HFFc6 (cell line): ENCODE measurements at places on chromosomes 2 and 18.
A peak's percentile ranks its signal among the peaks of the same experiment; 100 is the strongest.

DNA sequence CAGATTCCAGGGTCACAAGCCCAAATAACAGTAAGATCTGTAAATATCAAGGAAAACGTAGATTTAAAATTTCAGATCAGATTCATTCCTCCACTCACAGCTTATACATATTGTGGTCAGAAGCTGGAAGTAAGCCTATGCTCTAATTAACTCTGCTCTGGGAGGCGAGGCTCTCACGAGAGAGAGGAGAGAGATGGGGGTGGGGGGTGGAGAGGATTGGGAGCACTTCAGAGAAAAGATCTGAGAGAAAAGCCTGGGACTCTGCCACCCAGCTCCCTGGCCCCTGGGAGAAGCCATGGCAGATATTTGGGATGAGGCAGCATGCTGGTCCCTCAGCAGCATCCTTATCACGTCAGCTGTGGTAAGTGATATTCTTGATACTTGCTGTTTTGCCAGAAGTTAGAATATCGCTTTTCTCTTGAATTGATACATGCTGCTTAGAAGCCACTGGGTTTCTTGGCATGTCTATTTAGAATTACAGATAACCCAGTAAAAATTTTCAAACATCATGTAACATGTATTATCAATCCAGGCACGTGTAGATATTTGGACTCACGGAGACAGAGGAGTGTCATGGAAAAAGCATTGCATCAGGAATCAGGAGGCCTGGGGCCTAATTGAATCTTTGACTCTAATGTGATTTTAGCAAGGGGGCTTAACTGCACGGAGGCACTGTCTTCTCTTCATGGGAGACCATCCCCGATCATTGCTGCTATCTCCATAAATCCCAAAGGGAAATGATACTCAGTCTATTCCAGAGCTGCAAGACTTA is 265.4 kb downstream of the HRH4 start:
- DNase-seq: no peak

DNA sequence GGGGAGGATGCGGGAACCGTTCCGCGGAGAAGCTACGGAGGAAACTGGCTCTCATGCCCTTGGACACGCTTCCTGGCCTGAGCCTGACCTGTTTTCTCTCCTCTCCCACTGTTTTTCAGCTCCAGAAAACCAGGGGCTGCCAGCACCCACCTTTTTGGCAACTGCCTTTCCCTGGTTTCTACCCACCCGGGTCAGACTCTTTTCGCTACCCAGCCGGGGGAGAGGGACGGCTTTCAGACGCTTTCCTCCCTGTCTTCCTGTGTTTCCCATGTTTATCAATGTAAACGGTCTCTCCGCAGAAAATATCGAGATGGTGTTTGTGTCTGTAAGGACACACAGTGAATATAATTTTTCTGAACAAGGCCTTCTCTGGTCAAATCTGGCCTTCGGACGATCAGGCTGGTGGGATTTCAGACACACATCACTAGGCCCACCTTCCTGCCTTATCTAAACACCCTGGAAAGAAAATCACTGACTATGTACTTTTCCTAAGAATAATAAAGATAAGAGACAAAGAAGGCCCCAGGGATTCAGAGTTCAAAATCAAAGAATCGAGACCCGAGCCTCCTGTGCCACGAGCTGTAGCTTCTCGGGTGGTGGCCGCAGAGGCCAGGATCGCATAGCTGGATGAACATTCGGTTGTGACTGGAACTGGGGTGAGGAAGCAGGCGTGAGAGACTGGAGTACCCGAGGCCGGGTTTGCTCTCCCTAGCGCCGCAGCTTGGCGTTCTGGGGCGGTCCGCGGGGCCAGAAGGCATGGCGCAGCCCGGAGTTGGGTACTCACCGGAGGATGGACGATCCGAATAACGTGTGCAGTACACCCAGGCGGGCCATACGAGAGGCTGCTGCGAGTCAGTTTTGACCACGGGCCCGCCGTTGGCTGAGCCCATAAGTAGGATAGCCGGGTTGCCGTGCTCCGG is 1.7 kb downstream of the EN1 start:
- DNase-seq: no peak

DNA sequence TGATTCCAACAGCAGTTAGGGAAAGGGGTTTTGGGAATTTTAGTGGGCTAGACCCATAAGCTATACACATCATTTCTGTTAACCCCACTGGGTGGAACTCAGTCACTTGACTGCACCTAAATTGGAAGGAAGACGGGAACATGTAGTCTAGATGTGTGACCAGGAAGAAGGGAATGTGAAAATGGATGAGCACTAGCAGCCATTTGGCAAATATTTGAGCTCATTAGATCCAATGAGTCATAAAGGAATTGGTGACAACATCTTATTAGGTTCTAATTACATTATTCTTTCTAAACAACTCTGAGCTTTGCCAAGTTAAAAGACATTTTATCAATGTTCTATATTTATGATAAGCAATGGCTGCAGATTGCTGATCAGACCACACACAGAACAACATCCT is 400.6 kb downstream of the IRS1 start:
- no peak for DNase-seq

GRCh38 chr18:79935499-79935898 is 16.0 kb downstream of the SLC66A2 start:
- DNase-seq: no peak

DNA sequence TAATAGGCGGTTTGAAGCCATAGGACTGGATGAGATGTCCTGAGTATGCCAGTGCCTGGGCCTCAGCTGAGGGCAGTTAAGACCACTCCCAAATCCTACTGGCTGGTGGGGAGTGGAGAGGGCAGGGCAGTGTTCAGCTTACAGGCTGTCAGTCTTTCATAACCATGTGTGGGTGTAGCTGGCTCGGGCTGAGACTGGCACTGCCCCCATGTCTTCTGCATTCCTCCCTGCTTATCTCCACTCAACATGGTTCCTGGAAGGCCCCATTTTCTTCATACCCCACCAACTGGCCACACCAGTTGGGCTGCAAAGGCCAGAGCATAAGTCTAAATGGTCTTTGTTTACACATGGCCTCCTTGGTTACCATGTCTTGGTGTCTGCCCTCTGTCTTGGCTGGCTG is 17.2 kb upstream of the IL37 start:
- DNase-seq: no peak

DNA sequence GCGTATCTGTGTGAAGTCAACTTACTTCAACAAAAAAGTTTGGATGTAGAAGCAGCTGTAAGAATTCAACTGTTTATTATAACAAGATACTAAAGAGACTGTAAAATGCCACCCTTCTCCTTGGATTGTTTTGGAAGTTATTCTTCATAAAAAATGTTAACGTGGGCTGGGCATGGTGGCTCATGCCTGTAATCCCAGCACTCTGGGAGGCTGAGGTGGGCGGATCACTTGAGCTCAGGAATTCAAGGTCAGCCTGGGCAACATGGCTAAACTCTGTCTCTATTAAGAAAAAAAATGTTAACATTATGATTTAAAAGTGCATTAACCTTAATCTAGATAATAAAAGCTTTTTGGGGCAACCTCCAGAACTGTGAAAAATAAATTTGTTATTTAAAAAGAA is 7.7 kb downstream of the CIAO1 start:
- no peak for DNase-seq

DNA sequence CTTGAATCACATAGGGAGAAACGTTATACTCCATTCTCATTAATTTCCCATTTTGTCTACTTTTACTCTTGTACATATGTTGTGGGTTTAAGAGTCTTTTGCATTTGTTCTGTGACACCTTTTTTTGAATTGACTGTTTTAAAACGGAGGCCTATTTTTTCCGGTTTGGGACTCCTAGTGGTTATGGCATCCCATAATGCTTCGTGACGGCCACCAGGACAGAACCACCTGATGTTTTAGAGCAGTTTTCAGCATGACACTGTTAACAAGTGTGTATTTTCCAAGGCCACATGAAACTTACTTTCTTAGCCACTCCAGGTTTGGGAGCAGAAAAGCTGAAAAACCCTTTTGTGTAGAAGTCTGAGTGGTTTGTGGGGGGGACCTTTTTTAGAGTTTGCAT is 8.4 kb downstream of the SOX11 start:
- no peak for DNase-seq

GRCh38 chr2:204191574-204191973 is 255.0 kb downstream of the ICOS start:
- no peak for DNase-seq

- no peak for DNase-seq
Observed at GRCh38 chr18:34637094-34637801, 72.8 kb upstream of the DTNA start.

- DNase-seq: peak; percentile 92
Observed at GRCh38 chr18:8747440-8747937, 42.1 kb downstream of the MTCL1 start.

DNA sequence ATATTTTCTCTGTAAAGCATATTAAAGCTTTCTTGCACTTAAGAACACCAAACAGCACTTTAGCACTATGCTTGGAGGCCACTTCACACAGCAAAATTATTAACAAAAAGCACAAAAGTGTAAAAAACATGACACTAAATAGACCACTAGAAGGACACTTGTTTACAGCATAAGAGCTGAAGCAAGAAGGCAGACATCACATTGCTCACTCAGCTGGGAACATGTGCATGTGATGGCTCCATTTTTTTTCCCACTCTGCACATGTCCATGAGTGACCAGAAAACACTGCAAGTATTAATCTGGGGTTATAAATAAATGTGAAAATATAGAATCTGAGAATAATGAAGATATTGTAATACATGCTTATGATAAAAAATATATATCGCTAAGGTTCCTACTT is 103.1 kb upstream of the MAPRE2 start:
- no peak for DNase-seq

DNA sequence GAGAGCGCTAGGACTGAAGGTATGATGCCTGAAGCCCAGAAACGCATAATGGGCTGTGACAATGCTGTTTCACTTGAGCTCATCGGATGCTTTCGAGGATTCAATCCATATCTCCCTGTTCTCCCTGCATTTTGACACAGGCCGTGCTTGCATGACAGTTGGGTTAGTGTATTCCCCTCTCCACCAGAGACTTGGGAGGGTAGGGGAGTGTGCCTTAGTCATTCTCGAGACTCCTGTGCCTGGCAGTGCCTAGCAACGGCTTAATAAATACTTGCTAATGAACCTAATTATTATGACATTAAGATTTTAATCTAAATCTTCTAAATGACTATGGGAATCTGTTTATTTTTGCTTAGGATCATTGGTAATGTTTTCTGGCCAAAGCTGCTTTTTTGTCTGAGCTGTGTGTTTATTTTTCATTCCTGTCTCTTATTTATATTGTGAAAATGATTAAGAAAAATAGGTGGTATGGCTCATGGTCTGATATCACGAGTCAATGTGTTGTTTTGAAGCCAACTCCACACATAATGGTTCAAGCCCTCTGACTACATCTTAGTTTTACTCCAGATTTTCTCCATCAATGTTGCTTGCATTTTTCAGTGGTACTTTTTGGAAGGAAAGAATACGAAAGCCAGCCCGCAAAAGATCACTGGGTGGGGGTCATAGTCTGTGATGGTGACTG is 61.3 kb downstream of the NEDD4L start:
- no peak for DNase-seq

GRCh38 chr18:3279201-3280185 is 17.6 kb downstream of the MYL12B start:
- no peak for DNase-seq

DNA sequence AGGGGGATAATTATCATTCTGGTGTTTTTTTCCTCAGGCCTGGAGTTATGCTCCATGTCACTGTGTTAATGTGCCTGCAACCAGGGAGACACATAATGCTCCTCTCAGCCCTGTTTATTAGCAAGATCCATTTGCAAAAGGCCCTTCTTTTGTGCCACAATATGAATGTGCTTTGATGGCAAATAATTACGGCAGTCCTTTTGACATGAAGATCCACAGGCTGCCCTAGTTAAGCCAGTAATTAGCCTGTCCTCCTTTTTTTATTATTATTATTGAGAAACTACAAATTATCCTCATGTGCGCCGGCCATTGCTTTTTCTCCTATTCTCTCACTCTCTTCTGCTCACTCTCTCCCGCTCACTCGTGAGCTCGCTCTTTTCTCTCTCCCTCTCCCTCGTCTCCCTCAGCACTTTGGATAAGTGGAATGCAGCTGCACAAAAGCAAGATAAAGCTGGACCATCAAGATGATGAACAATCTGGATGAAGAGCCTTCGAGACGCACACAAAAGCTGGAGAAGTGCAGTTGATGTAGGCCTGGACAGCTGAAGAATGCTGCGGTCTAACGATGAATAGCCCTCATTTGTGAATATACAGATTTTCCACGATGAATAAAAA is 762.3 kb downstream of the BCL11A start:
- DNase-seq: no peak
